ENCODE measurements at places on chromosomes 6 and 20. TPM values are rescaled to one million over a fixed set of nuclear protein-coding genes. Genes with fewer than 3 reads are reported as not detected.

Gene MMP24OS
- polyA plus RNA-seq: 24.7 TPM

GRCh38 chr6:157646012-157646411, 177.0 kb upstream of the SNX9 start:
- no peak for DNase-seq

Gene ADGB
- not detected for polyA plus RNA-seq

Gene ZBTB46
- polyA plus RNA-seq: 0.12 TPM

DNA sequence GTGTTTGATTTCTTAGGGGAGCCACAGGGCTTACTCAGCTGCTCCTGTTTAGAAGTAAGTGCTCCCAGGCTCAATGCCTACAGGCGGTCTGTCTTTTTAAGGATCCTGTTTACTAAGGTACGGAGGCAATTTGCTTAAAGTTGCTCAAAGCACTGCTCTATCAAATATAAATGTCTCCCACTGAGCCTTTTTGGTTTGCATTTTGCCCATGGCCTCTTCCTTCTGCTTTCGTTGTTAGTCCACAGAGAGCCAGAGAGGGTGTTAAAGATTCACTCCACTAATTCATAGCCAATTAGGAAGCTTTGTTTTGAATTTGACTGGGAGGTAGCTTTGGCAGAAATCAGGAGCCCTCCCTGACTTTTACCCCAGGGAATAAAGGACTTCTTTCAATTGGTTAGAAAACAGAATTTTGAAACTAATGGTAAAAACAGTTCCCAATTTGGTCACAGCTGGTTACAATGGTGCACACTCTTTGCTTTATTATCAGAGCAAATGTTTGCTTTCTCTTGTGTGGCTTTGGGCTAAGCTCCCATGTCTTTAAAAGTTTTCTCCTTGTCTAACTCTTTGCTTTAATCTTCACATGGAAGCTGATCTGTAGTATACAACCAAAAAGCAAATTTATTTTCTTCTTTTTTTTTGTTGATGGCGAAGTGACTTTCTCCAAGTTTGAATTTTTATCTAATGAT, 126.2 kb downstream of the IMPG1 start:
- no peak for DNase-seq

GRCh38 chr6:141988954-141989705, 143.6 kb upstream of the GJE1 start:
- DNase-seq: no peak

Gene VGLL2
- polyA plus RNA-seq: not detected

- DNase-seq: no peak
Observed at GRCh38 chr6:29941016-29941415, 1.3 kb upstream of the HLA-A start.

GRCh38 chr6:160417146-160417545, 69.0 kb downstream of the SLC22A3 start:
- DNase-seq: no peak

DNA sequence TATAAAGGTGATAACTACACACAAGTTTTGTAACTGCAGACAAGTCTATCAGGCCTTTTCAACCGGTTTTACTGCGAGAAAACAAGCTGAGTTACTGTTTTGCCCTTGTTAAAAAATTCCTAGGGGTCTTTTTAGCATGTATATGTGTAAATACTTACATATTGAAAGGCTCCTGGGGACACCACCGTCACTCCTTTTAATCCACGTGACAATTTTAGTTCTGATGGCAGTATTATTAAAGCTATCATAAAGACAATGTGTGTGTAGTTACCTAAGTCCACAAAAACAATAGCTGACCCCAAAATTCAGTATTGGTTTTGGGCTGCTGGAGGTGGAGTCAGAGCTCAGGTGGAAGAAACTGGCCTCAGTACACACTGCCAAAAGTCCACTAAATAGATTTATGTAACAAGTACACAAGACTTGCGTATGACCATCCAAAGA, 41.3 kb upstream of the HFE start:
- DNase-seq: no peak

GRCh38 chr6:41356825-41357224, 21.4 kb downstream of the NCR2 start:
- DNase-seq: no peak

- DNase-seq: no peak
Observed at GRCh38 chr6:167580619-167580911, 246.1 kb upstream of the AFDN start.

DNA sequence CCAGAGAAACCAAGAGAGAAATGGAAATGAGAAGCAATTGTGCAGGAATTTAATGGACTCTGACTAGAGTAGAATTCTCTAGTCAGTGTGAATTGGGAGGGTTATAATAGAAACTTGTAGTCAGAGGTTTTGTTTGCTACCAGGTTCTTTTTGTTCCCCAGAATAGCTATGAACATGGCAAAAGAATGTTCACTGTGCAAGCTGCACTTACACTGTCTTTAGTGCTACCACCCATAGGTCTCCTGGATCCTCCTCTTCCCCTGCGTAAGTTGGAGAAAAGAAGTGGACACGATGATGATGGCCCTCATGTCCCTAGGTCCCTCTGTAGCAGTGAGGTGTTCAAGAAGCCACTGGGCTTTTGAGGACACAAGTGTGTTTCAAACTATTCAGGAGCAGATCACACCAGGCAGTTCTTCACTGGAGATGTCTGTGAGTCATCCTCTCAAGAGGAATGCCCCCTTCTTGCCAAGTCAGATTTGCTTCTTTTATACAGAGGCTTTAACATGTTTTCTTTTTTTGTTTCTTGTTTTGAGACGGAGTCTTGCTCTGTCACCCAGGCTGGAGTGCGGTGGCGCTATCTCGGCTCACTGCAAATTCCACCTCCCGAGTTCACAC, 47.6 kb upstream of the SMIM8 start:
- no peak for DNase-seq

Gene SYNDIG1
- 0.38 TPM for polyA plus RNA-seq

DNA sequence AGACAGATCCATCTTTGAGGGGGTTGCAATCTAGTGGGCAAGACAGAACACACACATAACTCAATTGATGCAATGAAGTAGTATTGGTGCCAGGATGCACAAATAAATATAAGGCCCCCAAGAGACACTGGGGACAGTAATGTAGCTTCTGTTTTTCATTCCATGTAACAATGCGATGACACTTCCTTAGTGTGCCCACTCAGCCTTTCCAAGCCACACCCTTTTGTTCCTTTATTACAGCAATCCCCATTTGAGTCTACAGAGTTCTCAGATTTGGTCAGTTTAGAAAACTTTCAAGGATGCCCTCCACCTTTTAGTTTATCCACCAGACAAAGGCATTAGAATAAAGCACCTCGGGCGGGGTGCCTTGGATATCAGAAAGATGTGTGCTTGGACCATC, 15.5 kb downstream of the TGM3 start:
- no peak for DNase-seq

Gene NEDD9
- polyA plus RNA-seq: 3.3 TPM

- DNase-seq: peak; percentile 36
Observed at GRCh38 chr6:13762611-13763441, 51.2 kb upstream of the RANBP9 start.

GRCh38 chr6:79557673-79558467, 20.6 kb upstream of the LCA5 start:
- no peak for DNase-seq

DNA sequence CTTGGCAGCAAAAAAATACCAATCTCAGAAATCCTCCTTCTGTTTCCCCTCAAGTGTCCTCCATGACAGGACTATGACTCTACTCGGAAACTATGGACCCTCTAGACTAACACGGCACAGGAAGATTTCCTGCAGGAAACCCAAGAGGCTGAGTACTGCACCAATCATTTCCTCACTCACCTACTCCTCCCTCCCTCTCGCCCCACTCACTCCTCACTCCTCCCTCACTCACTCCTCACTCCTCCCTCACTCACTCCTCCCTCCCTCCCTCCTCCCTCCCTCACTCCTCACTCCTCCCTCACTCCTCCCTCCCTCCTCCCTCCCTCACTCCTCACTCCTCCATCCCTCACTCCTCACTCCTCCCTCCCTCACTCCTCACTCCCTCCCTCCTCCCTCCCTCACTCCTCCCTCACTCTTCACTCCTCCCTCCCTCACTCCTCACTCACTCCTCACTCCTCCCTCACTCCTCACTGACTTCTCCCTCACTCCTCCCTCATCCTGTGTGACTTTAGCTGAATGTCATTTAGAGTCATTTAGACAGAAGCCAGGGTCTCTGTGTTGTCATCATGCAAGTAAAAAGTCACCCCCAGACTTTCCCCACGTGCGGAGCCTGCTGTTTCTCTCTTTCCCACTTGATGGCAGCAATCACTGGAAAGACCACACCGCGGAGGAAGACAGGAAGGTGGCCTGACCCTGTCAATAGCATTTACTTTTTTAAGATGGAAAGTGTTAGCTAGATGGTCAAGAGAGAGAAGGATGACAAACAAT, 226.8 kb upstream of the PDE10A start:
- DNase-seq: no peak

Gene PRR3
- polyA plus RNA-seq: 5.4 TPM

Gene RBPJL
- not detected for polyA plus RNA-seq

DNA sequence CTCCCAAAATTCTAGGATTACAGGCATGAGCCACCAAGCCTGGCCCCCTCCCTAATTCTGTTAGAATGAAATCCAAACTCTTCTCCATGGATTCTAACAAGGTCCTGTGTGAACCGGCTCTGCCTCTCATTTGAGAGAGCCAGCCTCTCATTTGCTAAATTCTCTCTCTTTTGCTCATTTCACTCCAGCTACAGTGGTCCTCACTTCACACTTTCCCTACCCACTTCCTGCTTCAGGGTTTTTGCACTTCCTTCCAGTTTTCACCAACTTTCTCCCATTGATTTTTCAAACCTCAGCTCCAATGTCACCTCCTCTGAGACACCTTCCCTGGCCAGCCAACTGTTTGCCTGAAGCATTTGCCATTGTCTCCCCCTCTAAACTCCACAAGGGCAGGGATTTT, 5.1 kb downstream of the COX4I2 start:
- no peak for DNase-seq

DNA sequence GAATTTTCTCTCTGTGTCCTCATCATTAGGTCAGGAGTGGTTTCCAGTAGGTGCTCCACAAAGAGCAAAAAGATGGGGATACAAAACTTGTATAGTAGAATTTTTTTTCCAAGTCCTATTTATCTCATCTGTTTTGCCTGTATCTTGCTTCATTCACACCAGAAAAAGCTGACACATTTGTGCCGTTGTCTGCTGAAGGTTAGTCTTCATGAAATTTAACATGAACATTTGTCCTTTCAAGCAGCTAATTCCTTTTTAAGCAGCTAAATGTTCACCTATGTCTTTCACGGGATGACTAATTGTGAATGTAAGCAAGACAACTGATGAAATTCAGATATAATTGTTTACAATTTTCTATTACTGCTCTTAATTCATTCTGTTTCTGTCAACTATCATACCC, 83.8 kb downstream of the ATXN1 start:
- DNase-seq: no peak

GRCh38 chr20:44182135-44182765, 4.7 kb downstream of the JPH2 start:
- no peak for DNase-seq

GRCh38 chr6:164897523-164898235, 411.7 kb downstream of the C6orf118 start:
- DNase-seq: no peak

Gene DEFB125
- polyA plus RNA-seq: not detected

Gene SLPI
- 262 TPM for polyA plus RNA-seq

DNA sequence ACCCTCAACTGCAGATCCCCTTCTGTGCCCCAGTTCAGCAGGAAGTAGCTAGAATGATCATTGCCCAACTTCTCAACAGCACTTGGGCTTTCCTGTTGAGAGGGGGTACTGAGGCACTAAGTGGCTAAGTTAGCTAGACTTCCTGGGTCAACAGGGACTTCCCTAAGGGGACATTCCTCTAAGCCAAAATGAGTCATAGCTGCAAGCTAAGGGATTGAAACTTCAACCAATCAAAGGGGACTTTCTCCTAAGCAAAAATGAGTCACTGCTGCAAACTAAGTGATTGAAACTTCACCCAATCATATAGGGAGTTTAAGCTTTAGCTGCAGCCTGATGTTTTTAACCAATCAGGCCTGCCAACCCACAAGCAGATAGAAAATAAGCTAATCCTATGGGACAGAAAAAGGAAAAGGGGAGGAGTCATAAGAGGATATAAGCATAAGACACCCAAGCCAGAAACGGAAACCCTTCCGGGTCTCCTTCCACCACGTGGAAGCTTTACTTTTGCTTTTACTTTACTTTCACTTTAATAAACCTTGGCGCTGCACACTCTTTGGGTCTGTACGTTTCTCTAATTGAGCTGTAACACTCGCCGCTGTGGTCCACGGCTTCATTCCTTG, 659.0 kb upstream of the HS3ST5 start:
- no peak for DNase-seq

GRCh38 chr6:149544646-149545257, 1.1 kb downstream of the PPIL4 start:
- no peak for DNase-seq

Gene KIFC1
- 5.7 TPM for polyA plus RNA-seq

- DNase-seq: no peak
Observed at GRCh38 chr6:19549109-19549508, 288.1 kb upstream of the ID4 start.

Gene SLC26A8
- 0.02 TPM for polyA plus RNA-seq

GRCh38 chr6:106973018-106973835, 1.3 kb downstream of the CD24 start:
- no peak for DNase-seq

- no peak for DNase-seq
Observed at GRCh38 chr6:170166511-170167122, 124.3 kb downstream of the DLL1 start.

GRCh38 chr6:408148-408547, 16.6 kb downstream of the IRF4 start:
- no peak for DNase-seq

Gene HCK
- not detected for polyA plus RNA-seq

Gene GGTLC1
- polyA plus RNA-seq: not detected

- no peak for DNase-seq
Observed at GRCh38 chr20:44967207-44967807, 995 bp downstream of the STK4 start.

Gene PPP1R16B
- polyA plus RNA-seq: not detected

Gene MAPK13
- 19.3 TPM for polyA plus RNA-seq

DNA sequence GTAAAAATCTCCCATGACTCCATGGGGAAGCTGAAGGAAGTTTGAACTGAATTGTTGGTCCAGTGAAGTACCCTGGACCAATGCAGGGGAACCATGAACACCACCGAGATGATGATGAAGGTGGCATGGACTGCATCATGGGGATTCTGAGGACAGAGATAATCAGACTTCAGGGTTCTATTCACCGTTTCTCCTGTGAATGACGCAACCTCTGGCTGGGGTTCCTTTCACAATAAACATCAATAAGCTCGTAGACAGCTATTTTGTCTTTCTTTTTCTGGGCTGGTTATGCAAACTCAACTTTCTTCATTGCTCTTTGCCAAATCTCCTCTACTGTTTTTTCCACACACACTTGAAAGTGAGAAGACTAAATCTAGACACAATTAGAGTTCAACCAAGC, 87.9 kb upstream of the NKX2-2 start:
- DNase-seq: no peak

DNA sequence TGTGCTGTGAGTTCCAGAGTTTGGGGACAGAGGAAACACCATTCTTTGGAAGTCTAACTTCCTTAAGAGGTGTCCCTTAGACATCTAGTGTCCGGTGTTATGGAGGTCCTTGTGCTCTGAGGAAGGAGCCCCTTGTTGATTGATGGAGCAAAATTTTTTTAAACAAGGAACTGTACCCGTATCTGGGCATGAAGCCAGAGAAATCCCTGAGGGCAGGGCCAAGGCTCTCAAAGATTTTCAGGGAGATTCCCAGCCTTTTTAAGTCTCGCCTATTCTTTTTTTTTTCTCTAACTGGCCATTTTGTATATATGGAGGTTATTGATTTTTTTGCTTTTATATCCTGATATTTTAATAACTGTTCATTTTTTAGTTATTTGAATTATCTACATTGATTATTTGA, 45.9 kb downstream of the TRIM38 start:
- DNase-seq: no peak

All from keratinocyte (primary cell).